ENCODE measurements at places on chromosomes 6 and 20. TPM values are rescaled to one million over a fixed set of nuclear protein-coding genes. Genes with fewer than 3 reads are reported as not detected.

GPX5 gene
- not detected for total RNA-seq

VSX1 gene
- total RNA-seq = 0.79 TPM

TCP11 gene
- total RNA-seq = not detected

SLC35F1 gene
- total RNA-seq = not detected

TAGAP gene
- total RNA-seq = not detected

CTAGE9 gene
- total RNA-seq = not detected

MICB gene
- total RNA-seq = 7.0 TPM

LY6G5C gene
- 1.1 TPM for total RNA-seq

RGS17 gene
- total RNA-seq = 7.4 TPM

DEFB115 gene
- not detected for total RNA-seq

SH3BGRL2 gene
- 0.34 TPM for total RNA-seq

E2F1 gene
- total RNA-seq = 30.6 TPM

ESR1 gene
- total RNA-seq = 0.02 TPM

BCAS1 gene
- total RNA-seq = 0.41 TPM

SLC29A1 gene
- total RNA-seq = 53.9 TPM

DEFB124 gene
- total RNA-seq = not detected

SLC17A1 gene
- total RNA-seq = 0.16 TPM

NKX2-2 gene
- total RNA-seq = not detected

RAET1L gene
- 0.35 TPM for total RNA-seq

SLC35D3 gene
- total RNA-seq = 0.14 TPM

HAO1 gene
- not detected for total RNA-seq

CD40 gene
- total RNA-seq = 4.9 TPM

SYCP2L gene
- 2.2 TPM for total RNA-seq

SNAI1 gene
- total RNA-seq = 12.0 TPM

PRR18 gene
- 0.06 TPM for total RNA-seq

COX4I2 gene
- total RNA-seq = not detected
